ENCODE measurements at places on chromosomes 6 and 20.

DNA sequence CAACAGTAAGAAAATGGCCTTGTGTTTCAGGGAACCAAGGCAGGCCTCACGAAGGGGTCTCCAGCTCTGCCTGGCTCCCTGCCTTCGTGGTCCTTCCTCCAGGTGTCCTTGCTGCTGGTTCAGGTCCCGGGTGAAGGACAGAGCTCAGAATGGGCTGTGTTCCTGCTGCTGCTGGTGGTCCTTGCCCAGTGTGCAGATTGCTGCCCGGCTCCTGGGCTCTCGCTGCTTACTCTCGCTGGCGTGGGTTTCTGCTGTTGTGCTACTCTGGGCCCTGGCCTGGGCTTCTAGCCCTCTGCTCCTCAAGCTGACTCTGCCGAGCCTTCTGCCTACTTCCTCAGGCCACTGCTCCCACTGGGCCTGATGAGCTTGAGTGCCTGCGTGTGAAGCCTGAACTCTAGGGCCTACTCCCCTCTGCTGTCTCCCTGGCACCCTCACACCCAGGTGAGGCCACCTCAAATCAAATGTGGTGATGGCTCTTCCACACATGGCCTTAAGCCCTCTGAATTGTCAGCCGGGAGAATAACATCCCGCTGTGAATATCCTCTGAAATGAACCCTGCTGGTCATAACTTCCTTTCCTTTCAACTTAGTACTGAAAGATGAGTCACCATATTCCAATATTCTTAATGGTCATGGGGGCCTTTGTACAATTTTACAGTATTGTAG lies 171.6 kb downstream of the FOXC1 start:
- DNase-seq: no peak

- no peak for DNase-seq
Observed at GRCh38 chr6:14149053-14149738, 31.6 kb downstream of the CD83 start.

- no peak for DNase-seq
Observed at GRCh38 chr20:11214256-11214840, 540.5 kb upstream of the JAG1 start.

DNA sequence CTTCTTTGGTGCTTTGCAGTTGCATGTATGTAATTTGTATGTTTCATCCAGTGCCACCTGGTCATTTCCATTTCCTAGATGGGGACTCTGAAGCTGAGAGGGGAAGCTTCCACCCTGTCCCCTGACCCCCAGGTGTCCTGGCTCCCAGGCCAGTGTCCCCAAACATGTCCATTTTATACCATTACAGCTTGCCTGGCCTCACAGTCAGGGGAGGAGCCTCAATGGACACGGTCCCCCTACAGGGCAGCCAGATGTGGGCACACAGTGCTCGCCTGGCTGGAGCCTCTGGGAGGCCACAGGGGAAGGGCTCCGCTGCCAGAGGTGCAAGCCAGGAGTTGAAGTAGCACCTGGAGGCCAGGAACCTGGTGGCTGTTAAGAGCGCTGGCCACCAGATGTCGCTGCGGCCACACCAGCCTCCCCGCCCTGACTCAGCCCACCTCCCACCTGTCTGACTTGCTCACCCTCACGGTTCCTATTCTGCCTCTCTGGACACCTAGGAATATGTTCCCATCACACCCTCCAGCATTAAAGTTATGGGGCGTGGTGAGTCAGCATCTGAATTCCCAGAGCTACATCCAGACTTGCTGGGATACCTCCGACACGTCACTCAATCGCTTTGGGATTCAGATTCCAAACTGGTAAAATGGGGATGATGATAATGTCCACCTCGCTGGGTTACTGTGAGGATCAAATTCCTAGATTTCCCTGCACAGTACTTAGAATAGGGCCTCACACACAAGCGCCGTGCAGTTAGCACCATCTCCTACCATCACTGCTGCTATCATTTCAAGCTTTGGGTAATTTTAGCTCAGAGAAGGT lies 107.4 kb downstream of the SULF2 start:
- peak; percentile 56 for DNase-seq

- peak; percentile 39 for DNase-seq
Observed at GRCh38 chr6:6724539-6725467, 136.3 kb downstream of the LY86 start.

Data from stimulated activated CD4-positive, alpha-beta T cell treated with anti-CD3 and anti-CD28 coated beads, Interleukin-4, amount 100 ng/mL, for 48 hours (primary cell).